ENCODE measurements at places on chromosomes 6 and 20.

- DNase-seq: no peak
Measured at GRCh38 chr20:36121981-36122930, 32.3 kb upstream of the EPB41L1 start.

DNA sequence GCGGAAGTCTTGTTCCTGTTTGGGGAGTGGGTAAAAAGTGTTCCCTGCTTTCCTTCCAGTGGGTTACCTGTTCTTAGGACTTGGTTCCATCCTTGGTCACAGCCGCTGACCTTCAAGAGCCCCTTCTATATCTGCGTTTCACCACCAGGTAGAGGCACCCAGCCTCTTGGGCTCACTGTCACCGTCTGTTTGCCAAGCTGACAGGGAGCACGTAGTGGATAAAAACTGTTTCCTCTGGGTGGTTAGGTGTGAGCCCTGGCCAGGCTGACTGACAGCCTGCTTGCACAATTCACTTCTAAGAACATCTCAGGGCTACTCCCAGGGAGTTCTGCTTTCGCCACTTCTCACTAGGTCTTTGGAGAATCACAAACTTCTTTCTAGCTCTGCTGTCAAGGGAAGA lies 1.8 kb upstream of the JPH2 start:
- DNase-seq: no peak

DNA sequence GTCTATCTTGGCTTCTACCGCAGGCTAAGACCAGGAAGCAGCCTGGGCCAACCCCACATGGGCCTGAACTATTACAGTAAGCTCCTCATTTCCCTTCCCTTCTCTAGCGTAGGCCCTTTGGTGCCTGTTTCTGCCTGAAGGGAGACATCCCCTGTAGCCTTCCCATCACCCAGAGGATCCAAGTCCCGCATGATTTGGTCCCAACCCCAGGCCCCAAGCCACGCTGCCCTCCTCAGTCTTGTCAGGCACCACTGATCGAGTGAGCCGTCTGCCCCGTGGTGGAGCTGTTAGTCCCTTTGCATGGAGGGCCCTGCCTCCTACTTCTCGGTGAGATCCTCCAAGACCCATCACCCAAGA lies 46.4 kb downstream of the EBF4 start:
- no peak for DNase-seq

- no peak for DNase-seq
Measured at GRCh38 chr6:2799936-2800527, 34.8 kb downstream of the WRNIP1 start.

DNA sequence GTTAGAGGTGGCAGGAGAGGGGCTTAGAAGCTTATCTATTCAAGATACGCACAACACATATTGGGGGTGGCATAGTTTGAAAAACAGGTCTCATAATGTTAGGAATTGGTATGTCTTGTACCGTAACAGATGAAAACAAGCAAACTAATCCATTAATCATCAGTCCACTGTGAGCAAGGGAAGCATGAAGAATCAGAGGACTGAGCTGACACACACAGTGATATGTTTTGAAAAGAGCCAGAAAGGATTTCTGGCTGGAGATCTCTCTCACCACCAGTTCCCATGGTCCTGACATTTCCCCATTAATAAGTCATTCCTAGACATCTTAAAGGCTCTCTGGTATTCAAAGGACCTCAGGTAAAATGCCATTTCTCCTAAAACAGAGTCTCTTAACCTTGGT lies 158.8 kb upstream of the PHACTR1 start:
- DNase-seq: no peak

DNA sequence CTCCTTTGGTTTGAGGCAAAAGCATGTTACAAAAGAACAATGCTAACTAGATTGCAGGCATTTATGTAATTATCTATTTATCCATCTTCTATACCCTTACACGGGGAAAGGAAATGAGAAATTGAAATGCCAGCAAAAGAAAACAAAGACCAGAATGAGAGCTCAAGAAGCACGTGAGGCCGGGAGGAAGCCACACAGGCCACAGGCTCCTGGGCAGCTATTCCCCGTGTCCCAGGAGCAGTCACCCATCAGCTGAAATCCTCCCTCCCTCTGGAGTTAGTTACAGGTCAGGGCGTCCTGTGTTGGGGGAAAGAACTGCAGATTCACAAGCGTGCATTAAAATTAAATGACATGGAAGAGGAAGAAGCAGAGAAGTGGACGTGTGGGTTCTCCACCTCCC lies 64.7 kb upstream of the RPS6KA2 start:
- no peak for DNase-seq

DNA sequence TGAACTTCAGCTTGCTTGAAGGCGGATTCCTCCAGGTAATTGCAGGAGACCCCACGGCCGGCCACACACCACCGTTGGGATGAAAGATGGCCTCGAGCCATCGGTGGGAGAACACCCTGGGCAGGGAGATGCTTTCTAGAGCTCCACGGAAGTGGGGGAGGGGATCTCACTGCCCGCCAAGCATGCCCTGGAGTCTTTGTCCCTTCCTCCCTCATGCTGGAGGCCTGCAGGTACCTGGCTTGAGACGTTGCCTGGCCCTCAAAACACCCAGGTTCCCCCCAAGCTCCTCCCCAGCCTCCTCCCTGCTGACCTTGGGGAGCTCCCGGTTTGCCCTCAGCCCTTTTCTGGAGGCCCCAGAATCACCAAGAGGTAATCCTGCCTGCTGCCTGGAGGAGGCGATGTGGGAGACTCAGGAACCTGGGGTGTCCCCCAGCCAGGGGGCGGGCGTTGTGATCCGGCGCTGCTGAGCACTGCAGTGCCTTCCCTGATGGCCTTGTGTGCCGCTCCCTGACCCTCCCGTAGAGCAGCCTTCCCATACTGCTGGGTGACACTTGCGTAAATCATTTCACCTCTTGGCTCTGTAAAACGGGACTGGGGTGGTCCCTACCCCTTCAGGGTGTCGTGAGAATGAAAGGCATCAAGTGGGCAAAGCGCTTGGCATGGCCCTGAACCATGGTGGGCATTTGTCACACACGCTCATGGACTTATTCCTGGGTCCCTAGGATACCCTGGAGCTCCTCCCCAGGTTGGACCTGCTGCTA lies 91.4 kb downstream of the CEBPB start:
- DNase-seq: no peak

DNA sequence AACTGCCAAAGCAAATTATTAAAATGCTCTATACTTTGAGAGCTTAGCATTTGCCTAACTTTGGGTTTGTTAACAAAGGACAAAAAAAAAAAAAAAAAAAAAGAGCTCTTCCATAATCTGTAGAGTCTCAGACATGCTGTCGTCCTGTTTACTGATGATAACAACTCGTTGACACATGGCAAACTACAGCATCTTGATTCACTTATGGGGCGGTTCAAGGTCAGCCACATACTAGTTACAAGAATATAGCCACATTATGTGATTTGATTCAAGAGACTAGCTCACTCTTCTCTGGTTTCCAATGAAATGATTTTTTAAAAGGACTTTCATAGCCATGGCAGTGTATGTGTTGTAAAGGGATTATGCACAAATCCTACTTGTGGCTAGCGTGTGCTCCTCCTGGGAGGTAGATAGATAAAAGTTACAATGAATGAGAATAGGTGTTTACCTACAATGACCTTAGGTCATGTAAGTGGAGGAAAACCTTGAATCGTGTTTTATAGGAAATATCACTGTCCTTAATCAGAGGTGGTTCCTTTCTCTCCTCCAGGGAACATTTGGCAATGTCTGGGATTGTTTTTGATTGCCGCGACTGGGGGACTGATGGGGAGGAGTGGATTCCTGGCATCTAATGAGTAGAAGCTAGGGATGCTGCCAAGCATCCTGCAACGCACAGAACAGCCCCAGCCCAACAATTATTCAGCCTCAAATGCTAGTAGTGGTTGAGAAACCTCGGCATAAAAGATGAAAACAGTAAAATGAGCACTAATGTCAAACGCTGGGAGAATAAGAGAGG lies 969.2 kb upstream of the SLC35B3 start:
- no peak for DNase-seq

DNA sequence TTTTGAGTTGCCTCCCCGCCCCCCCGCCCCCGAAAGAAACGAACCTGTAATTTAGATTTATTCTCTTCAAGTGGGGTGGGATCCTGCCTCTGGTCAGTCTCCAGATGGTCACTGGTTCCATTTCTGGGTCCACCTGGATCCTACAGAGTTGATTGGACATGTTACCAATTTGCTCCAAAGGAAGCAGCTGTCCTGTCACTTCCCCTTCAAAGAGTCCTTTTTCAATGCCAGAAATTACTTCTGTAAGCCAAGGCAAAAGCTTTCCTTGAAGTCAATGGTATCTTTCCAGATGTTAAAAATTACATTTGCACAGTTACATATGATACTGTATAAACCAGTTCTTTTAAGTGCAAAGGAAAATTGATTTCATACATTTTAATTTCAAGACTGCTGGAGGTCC lies 12.0 kb upstream of the ANKRD60 start:
- no peak for DNase-seq

GRCh38 chr20:63703471-63703975 lies 4.3 kb downstream of the ARFRP1 start:
- peak; percentile 53 for DNase-seq

- DNase-seq: no peak
Measured at GRCh38 chr6:27901801-27902200, 10.4 kb downstream of the OR2B2 start.

GRCh38 chr6:45617441-45617840 lies 239.7 kb upstream of the SUPT3H start:
- DNase-seq: no peak

- DNase-seq: no peak
Measured at GRCh38 chr6:148723484-148723883, 23.3 kb upstream of the UST start.

DNA sequence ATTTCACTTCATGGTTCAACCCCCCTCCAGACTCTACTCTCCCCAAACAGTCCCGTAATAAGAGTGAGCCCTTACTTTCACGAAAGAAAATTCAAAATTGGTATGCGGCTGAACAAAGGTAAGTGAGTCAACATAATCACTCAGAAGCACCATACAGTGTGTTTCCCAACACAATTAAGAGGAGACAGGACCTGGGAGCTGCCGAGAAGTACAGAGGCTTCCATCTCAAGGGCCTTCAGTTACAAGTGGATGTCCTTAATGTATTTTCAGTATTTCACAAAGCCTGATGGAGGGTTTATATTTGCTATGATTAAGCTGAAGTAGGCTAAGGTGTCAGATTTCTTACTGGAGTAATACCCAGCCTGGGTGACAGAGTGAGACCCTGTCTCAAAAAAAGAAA lies 51.1 kb downstream of the MYO6 start:
- DNase-seq: no peak

- DNase-seq: no peak
Measured at GRCh38 chr20:64049060-64049877, at the start of gene SOX18. TSS of gene SOX18 (minus strand) at chr20:64049639. CDS start at chr20:64049516, 123 bp downstream.

GRCh38 chr6:155543166-155543847 lies 87.7 kb upstream of the NOX3 start:
- no peak for DNase-seq

- DNase-seq: peak; percentile 35
Measured at GRCh38 chr6:108841377-108841855, 6.8 kb upstream of the ARMC2 start.

- DNase-seq: no peak
Measured at GRCh38 chr6:164296411-164296810, 881.9 kb downstream of the QKI start.

- DNase-seq: no peak
Measured at GRCh38 chr6:91140449-91140848, 553.6 kb upstream of the MAP3K7 start.

- peak; percentile 62 for DNase-seq
Measured at GRCh38 chr20:40493071-40493470, 196.0 kb downstream of the MAFB start.

- no peak for DNase-seq
Measured at GRCh38 chr6:159766906-159767305, 5.1 kb downstream of the ACAT2 start.

GRCh38 chr6:66307490-66307889 lies 600.5 kb upstream of the EYS start:
- DNase-seq: no peak

GRCh38 chr6:33583591-33584155 lies 3.6 kb upstream of the BAK1 start:
- no peak for DNase-seq

GRCh38 chr6:107246249-107246971 lies 131.1 kb upstream of the BEND3 start:
- DNase-seq: no peak

- no peak for DNase-seq
Measured at GRCh38 chr6:142343938-142344337, 42.1 kb downstream of the ADGRG6 start.

DNA sequence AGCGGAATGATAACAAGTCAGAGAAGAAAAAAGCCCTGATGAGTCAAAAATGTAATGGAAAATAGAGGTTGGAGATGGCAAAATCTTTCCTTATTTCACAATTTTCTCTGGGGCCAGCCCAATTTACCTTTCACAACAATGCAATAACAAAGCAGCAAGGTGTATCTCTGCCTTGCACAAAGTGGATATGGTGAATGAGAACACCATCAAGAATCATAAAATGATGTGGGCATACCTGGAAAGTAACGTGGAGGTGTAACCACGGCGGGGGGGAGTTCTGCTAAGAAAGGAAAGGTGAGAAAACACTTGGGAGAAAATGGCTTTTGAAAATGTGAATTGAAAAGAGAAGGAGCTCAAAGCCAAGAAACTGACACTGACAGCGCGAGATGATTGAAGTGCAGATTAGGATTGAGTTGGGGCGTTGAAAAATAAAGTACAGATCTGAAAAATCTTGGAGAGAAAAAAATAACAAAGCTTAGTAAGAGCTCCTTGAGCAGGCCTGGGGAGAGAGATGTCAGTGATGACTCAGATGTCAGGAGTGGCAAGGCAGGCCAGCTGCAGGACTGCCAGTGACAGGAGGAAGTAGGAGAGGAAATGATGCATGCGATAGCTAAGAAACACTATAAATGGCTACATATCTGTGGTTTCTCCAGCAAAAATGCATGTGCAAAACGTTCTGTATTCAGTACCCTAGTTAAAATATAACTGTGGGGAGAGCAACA lies 26.2 kb downstream of the ARHGAP18 start:
- peak; percentile 90 for DNase-seq

DNA sequence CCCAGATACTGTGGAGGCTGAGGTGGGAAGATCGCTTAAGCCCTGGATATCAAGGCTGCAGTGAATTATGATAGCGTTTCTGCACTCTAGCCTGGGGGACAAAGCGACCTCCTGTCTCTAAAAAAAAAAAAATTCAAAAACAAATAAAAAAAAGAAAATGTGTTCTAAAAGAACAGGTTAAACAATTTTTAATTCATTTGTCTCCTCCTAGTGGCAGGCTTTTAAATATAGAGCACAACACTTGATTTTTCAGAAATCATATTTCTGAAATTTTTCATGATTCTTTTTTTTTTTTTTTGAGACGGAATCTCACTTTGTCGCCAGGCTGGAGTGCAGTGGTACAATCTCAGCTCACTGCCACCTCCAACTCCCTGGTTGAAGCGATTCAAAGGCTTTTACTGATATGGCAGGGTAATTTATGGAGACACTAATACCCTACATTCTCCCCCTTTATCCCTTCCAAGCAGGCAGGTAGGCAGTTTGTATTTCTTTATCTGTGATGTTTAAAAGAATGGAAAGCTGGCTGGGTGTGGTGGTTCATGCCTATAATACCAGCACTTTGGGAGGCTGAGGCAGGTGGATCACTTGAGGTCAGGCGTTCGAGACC lies 8.7 kb upstream of the GTF3C6 start:
- no peak for DNase-seq

Measured in adrenal gland (tissue), 19 donors.